Stimulated activated naive CD8-positive, alpha-beta T cell treated with anti-CD3 and anti-CD28 coated beads, Interleukin-15, Interleukin-2, amounts not matched to agents 100 U/mL and 50 U/mL, for 24 hours (primary cell): ENCODE measurements at places on chromosomes 2 and 18.

DNA sequence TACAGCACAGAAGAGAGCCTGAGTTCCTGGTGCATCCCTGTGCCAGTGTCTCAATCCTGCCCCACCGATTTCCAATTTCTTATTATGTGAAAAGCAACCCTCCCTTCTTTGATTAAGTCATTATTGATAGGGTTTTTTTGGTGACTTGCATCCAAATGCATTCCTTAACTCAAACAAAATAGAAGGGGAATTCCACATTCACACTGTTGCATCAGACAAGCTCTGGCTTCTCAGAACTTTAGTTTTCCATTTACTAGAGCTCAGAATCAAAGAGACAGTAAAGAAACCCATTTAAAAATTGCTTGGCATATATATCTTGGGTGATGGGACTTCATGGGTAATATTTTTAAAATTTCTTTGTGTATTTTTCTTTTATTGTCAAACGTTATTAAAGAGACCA is 13.8 kb upstream of the TMEM200C start:
- DNase-seq, result no peak

- DNase-seq, result no peak
Observed at GRCh38 chr2:81598453-81598852, 1293.9 kb upstream of the LRRTM1 start.

DNA sequence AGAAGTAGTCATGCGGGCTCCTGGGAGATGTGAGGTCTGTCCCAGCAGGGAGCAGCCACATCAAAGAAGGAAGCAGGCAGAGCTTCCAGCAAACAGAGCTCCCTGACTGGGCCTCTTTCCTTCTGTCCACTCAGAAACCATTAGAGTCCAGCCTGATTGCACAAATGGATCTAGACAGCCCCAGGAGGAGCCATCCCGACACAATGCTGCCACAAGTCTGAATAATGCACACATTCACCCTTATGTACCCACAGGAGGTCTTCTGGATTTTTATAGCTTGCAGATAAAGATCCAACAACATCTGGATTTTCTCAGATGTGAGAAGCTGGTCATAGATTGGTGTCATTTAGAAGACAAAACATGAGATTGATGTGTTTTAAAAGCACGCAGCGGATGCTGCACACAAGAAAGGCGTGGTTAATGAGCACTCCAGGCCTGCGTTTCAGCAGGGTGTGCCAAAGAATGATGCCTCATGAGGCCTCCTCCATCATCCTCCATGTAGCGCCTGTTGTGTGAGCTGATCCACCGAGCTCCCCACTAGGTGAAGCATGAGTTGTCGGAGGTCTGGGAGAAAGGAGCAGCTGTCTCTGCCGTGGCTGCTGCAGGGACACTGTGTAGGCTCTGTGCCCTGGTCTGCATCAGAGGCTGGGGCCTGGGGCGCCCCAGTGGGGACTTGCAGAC is 60.6 kb downstream of the MTCL1 start:
- DNase-seq, result no peak

GRCh38 chr18:50662775-50663383 is 103.0 kb downstream of the MAPK4 start:
- no peak for DNase-seq

GRCh38 chr2:54895730-54896129 is 154.5 kb downstream of the RTN4 start:
- DNase-seq, result no peak

GRCh38 chr2:78411303-78411702 is 614.2 kb upstream of the REG3G start:
- no peak for DNase-seq

- DNase-seq, result no peak
Observed at GRCh38 chr2:142778289-142778688, 99.2 kb upstream of the KYNU start.

DNA sequence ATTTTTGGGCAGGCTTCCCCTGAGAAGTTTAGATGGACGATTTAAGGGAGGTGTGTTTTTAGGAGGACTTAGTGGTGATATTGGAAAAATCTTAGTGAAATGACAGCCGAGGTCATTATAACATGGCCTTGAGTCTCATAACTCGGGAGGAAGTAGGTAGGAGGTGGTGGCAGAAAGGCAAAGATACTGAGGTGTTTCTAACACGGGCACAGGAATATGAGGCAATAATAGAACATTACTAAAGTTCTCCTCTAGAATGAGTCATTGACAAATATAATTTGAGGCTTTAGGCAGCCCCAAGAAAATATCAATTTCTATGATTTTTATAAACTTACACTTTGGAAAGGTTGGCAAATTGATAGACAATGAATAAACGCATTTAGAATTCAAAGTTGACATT is 146.1 kb upstream of the ZEB2 start:
- DNase-seq, result no peak

- no peak for DNase-seq
Observed at GRCh38 chr2:37011130-37011529, 44.8 kb upstream of the STRN start.

DNA sequence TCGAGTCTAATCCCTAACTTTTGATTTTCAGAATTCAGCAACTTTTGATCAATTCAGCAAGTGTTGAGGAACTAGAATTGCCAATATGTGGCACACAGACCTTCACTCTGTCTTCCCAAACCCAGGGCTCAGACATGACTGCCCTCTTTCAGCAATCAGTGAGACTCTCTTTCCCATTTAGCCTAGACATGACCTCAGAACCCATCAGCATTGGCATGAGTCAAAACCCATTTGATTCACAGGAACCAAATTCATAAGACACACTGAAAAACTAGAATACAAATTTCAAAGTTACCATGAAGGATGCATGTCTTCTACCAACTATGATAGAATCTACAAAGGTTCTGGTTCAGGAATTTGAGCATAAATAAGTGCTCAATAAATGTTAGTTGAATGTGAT is 113.6 kb upstream of the MAP3K20 start:
- no peak for DNase-seq

- no peak for DNase-seq
Observed at GRCh38 chr18:27394687-27395086, 209.6 kb upstream of the CHST9 start.

- DNase-seq, result no peak
Observed at GRCh38 chr2:206336861-206337260, 62.4 kb downstream of the ZDBF2 start.

GRCh38 chr2:20212459-20212870 is 12.5 kb downstream of the SDC1 start:
- DNase-seq, result no peak

DNA sequence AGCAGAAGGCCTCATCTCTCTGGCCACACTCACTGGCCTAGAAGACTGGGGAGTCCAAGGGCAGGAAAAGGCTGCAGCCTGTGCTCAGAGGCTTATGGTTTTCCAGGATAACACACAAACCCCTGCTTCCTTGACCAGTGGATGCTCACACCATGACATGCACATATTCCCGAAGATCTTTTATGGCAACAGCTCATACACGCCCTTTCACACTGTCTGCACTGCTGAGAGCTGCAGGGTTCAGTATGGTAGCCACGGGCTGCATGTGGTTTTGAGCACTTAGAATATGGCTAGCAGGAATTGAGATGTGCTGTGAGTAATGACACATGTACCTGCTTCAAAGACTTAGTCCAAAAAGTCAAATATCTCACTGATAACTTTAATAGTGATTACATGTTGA is 95.8 kb downstream of the VSNL1 start:
- DNase-seq, result no peak

GRCh38 chr2:80238692-80239469 is 65.7 kb downstream of the LRRTM1 start:
- peak; percentile 23 for DNase-seq

- peak; percentile 16 for DNase-seq
Observed at GRCh38 chr2:216195565-216196029, 86.4 kb downstream of the XRCC5 start.

DNA sequence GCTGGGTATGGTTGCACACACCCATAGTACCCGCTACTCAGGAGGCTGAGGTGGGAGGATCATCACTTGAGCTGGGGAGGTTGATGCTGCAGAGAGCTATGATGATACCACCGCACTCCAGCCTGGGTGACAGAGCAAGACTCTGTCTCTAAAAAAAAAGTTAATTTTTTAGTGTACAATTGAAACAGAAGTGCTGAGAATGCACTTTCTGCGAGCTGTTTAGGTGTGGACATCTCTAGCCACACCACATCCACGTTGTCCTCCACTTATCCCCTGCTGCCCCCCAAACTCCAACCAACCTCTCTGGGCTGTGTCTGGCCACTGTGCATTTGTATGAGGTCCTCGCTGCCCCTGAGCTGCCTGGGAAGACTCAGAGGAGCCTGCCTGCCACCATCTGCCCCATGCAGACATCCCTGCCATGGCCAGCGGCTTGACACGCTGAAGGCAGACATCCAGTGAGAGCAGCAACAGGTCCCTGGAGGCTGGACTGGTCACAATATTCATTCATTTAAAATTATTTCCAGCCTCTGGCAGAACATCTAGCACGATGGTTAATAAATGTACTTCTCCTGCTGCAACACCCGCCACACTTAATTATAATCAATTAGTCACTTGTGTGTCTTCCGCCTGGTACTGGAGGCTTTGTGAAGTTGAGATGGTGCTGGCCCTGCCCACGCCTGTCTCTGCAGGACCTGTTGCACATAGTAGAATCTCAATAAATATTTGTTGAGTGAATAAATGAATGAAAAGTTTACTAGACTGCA is 3.7 kb upstream of the AFF3 start:
- DNase-seq, result no peak

GRCh38 chr2:191724015-191724414 is 46.1 kb downstream of the NABP1 start:
- no peak for DNase-seq

- no peak for DNase-seq
Observed at GRCh38 chr2:207437136-207437523, 92.6 kb upstream of the CREB1 start.

DNA sequence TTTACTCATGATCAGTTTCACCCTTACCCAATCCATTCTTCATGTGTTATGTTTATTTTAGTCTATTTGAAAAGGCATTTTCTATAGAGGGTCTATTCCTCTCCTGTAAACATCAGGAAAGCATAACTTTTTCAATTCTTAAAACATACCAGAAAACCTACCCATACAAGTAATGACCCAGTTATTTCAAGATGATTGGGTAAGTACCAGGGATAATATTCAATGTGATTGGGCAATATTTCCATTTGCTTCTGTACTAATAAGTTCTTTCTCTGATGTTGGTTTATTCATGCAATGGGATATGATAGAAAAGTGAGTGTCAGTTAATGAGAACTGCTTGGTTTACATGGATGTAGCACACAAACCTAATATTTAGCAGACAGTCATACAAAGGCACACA is 87.6 kb downstream of the CCBE1 start:
- DNase-seq, result no peak

- no peak for DNase-seq
Observed at GRCh38 chr2:142112757-142113221, 18.0 kb downstream of the LRP1B start.

DNA sequence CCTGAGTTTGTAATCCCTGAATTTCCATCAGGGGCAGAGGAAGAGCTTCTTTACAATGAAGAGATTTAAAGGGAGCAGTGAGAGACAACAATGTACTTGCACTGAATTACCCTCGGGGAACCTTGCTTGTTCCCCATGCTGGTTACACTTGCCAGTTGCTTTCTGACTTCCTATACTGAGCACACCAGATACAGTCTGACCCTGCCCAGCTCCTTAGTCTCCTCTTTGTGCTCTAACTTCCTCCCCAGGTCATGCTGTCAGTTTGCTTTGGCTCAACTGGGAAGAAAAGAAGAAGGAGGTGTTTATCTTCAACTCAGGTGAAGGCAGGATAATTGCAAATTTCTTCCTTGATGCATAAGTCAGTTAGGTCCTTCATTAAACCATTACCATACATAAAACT is 658.4 kb downstream of the NYAP2 start:
- no peak for DNase-seq

DNA sequence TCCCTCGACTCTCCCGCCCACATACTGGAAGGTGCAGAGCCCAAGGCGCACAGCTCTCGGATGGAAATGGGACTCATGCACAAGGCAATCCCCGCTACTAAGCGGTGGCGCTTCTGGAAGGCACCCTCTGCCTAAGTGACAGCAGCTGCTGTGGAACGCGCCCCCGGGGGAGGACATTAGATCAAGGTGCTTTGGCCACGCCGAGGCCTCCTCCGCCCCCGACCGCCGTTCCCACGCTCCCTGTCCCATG is 202 bp downstream of the MCEE start:
- DNase-seq, result no peak

DNA sequence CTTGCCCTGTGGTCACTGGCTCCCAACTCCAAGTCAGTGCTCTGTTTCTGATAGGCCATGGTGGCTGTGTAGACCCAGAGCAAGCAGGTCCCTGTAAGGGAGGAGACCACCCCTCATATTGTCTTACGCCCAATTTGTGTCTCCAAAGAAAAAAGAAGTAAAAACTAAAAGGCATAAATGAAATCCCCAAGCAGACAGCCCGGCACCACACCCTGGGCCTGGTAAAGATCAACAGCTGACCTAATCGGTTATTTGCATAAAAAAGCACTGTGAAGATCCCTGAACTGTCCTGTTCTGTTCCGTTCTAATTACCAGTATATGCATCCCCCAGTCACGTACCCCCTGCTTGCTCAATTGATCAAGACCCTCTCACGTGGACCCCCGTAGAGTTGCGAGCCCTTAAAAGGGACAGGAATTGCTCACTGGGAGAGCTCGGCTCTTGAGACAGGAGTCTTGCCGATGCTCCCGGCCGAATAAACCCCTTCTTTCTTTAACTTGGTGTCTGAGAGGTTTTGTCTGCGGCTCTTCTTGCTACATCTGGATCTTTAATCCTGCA is 364.1 kb upstream of the HS6ST1 start:
- no peak for DNase-seq

GRCh38 chr18:45945669-45946068 is 21.5 kb downstream of the EPG5 start:
- DNase-seq, result no peak

GRCh38 chr2:239209783-239210182 is 191.0 kb downstream of the HDAC4 start:
- no peak for DNase-seq

GRCh38 chr2:181285116-181285515 is 172.1 kb upstream of the ITGA4 start:
- DNase-seq, result no peak

DNA sequence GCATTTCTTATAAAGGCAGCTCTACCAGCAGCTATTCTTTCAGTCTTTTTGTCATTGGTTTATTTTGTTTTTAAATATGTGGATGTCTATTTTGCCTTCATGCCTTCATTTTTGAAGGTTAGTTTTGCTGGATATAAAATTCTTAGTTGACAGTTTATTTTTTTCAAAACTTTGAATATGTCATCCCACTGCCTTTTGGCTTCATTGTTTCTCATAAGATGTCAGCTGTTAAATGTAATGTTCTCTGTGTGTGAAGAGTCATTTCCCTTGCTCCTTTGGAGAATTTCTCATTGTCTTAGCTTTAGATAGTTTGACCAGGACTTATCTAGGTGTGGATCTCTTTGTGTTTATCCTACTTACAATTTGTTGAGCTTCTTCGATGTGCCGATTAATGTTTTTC is 213.5 kb downstream of the KIAA1328 start:
- no peak for DNase-seq

DNA sequence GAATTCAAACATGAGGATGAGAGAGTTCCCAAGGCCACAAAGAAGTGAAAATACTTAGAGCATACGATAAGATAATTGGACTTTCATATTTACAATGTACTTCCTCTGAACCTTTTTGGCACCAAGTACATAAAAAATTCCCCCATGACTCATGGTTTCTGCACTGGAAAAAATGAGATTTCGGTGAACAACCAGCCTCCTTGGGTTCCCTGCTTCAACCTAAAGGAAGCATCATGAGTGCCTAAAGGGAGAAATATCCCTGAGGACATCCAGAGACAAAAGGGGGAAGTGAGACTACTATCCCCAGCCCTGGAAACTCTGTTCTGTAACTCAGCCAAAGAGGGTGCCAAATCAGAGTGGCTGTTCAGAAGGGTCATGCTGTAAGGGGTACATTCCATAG is 562.7 kb upstream of the SLC39A10 start:
- no peak for DNase-seq
